ENCODE measurements at places on chromosomes 4 and X. TPM values are rescaled to one million over a fixed set of nuclear protein-coding genes. Genes with fewer than 3 reads are reported as not detected.

- no peak for DNase-seq
These were observed 64.9 kb upstream of the SOD3 start for GRCh38 chr4:24730256-24731001.

GRCh38 chrX:69014200-69014599 lies 151.1 kb downstream of the PJA1 start:
- no peak for DNase-seq

- no peak for DNase-seq
These were observed 21.1 kb downstream of the GRPR start for GRCh38 chrX:16144420-16144819.

DNA sequence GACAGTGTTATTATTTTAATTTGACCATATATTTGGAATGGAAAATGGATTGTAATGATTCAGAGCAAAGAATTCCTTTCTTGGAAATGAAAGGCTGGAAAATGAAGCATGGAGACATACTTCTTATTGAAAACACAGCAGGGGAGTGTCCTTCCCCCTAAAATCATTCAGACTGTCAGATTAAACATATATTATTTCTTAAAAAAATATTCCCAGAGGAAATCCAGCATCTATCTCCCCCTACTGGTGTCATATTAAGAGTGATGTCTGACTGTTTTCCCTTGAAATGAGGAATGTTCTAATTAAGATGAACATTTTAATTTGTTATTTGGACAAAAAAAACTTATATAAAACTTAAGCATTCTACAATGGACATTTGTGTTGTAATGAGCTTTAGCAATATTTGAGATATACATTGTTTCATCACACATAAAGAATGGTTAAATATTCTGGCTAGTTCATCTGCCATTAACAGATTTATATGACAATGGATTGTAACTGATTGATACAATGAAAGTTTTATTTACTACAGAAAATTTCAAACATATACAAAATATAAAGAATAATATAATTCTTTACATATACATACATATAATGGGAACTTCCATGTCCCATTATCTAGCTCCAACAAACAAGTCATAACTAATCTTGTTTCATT lies 264.6 kb downstream of the SPRY1 start:
- no peak for DNase-seq

Gene CLIC2
- 0.97 TPM for total RNA-seq

DNA sequence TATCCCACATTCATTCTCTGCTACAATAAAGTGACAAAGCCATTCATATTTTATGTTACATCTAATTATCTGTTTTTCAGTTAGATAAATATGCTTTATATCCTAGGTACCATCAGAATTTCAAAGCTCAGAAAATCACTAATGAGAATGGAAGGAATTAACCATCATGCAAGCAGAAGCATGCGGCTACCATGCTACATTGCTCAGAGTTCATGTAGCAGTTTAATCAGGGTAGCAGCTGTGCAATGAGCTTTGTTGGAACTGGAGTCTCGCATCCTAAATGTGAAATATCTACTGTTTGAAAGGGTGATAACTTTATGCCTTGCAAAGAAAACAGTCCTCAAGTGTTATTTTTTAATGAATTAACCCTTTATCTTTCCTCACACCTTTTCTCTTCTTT lies 77.5 kb downstream of the SNCA start:
- no peak for DNase-seq

DNA sequence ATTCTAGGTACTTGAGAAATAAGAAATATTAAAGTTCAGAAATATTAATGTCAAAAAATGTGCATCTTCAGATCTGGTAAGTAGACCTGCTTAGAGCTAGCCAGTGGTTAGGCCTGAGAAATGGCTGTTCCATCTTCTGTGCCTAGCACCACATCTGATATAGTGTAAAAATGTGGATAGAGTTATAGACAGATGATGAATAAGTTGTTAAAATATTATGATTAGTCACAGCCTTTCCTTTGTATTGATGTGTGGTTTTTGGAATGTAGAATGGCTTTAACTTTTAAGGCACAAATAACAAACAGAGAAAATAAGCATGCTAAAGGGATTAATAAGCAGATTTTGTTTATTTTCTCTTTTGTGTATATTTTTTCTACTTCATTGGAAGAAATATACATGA lies 133.5 kb upstream of the NUDT6 start:
- DNase-seq: no peak

Gene AKAP4
- total RNA-seq: not detected

- no peak for DNase-seq
These were observed 1653.6 kb upstream of the TENM3 start for GRCh38 chr4:180589575-180589974.

GRCh38 chr4:107128116-107128515 lies 92.0 kb upstream of the DKK2 start:
- DNase-seq: no peak

Gene FRMD7
- 0.34 TPM for total RNA-seq

DNA sequence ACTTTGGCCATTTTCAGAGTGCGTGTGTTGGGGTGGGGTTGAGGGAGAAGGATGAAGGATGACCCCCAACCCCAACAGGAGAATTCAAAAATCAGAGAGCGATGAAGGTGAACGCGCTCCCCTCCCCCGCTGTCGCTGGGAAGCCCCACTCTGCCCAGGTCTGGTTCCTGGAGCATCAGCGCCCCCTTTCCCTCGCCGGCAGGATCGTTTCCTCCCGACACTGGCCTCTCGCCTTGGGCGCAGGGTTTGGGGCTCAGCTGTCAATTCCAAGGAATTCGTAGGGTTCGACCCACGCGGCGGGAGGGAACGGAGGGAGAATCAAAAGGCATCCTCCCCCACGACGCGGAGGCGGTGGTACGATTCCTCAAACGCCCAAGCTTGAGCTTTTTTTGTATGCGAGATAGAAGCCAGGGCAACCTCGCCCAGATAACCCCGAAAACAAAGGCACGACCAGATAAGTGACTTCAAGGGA lies 1.0 kb upstream of the PDGFRA start:
- DNase-seq: no peak

GRCh38 chr4:5018603-5019002 lies 655 bp downstream of the CYTL1 start:
- no peak for DNase-seq

- DNase-seq: no peak
These were observed 19.6 kb upstream of the PLXNB3 start for GRCh38 chrX:153744210-153745066.

DNA sequence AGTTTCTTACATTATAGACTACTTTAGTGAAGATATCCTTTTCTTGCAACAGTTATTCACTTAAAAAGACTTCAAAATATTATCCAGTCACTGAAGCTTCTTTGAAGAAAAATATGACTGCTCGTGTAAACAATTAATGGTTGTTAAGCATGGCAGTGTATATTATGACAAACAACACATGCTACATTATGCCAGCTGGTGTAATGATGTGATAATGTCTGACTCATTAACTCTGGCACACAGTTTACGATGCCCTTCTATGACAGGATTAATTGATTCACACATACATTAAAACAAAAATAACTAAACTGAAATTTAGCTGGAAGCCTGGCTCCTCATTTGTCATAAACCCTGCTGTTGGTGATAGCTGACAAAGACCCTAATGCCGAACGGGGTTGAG lies 22.4 kb downstream of the GK2 start:
- DNase-seq: no peak

DNA sequence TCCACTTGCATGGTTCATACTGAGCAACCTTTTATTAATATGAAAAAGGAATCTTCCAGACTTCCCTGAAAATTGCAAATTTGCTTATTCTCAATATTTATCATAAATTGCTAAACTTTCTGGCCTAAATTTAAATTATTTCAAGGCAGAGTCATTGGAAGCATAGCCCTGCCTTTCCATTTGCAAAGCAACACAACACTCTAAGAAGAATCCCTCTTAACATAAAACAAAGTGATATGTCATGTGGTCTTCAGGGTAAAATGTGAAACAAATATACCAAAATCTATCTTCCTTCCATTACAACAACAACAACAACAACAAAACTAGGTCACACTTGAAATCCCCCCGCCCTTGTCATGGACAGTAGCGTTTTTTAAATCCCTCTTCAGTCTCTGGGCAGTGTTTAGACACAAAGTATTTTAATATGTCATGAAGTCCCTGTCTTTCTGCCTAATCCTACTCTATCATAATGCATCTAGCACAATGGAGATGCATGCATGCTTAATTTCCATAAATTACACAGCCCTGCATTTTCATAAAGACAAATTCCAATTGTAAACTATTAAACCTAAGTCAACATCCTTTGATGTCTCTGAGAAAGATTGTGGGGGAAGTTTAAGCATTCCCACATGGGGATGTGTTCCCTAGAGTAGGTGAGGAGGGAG lies 668.9 kb upstream of the LCORL start:
- no peak for DNase-seq

DNA sequence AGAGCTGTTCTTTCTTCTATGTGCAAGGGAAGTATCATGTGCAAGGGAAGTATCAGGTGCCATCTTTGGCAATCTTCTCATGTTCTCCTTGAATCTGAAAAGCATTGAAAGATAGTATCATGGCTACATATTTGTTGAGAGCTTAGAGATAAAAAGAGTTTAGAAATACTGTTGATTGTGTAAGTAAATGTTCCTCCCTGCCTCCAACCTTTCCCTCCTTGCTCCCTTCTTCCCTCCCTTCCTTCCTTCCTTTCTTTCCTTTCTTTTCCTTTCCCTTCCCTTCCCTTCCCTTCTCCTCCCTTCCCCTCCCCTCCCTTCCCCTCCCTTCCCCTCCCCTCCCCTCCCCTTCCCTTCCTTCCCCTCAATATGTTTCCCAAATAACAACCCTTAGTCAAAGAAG lies 108.7 kb downstream of the GBA3 start:
- DNase-seq: no peak

Gene TEC
- 0.35 TPM for total RNA-seq

- no peak for DNase-seq
These were observed 51.3 kb upstream of the SPRY1 start for GRCh38 chr4:123345137-123345934.

- no peak for DNase-seq
These were observed 103.4 kb downstream of the PDGFRA start for GRCh38 chr4:54332542-54332941.

GRCh38 chr4:168614281-168615057 lies 117.6 kb downstream of the PALLD start:
- DNase-seq: no peak

DNA sequence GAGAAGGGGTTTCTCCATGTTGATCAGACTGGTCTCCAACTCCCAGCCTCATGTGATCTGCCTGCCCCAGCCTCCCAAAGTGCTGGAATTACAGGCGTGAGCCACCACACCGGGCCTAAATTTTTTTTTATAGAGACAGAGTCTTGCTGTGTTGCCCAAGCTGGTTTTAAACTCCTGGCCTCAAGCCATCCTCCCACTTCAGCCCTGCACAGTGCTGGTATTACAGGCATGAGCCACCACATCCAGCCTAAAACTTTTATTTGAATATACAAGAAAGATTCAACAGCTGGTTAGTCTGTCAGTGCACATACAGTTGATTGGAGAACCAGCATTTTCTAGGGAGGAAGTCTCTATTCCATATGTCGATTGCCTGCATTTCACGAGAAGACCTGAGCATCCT lies 91.2 kb downstream of the LRP2BP start:
- no peak for DNase-seq

Data from chondrocyte (in vitro differentiated cells).